ENCODE measurements at places on chromosomes 7 and 10.
A peak's percentile ranks its signal among the peaks of the same experiment; 100 is the strongest.

- DNase-seq, result no peak
These were observed 206.3 kb downstream of the THSD7A start for GRCh38 chr7:11625669-11626068.

DNA sequence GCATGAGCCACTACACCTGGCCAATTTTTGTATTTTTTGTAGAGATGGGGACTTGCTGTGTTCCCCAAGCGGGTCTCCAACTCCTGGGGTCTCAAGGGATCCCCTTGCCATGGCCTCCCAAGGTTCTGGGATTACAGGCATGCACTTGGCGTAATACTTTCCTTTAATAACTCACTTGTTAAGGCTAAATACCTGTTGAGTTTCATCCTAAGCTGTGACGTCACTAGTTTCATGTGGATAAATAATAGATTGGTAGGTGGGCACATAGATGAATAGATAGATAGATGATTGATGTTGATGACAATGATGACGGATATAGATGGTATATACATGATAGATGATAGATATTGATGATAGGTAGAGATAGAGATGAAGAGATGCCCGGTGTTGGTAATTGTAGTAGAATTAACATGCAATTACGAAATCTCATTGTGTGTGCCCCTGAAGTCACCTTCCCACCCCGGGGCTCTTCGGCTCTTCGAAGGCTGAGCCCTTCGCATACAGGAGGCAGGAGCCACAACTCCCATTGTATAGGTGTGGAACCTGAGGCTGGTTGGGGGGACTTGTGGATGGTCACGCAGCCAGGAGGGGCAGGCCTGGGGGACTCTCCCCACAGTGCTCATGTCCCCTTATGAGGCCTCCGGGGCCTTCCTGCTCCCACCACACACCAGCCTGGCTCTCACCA lies 2.6 kb downstream of the GRIFIN start:
- no peak for DNase-seq

DNA sequence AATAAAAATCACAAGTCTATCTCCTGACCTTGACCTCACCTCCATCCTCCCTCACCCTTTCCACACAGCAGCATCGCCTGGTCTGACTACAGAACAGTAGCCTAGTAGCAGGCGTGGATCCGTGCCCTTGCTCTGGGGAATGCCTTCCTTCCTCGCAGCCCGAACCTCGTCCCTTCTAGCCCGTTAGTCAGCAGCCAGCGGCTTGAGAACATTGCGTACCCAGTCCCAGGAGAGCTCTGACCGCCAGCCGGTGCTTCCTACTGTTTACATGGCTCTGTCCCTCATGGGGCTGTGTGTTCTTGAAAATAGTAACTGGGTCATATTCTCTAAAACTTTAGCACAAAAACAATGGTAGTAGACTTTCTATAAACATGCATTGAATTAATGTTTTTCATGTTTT lies 682.7 kb upstream of the IGFBP3 start:
- DNase-seq, result no peak

- DNase-seq, result no peak
These were observed 30.8 kb downstream of the LRRC17 start for GRCh38 chr7:102943423-102944169.

DNA sequence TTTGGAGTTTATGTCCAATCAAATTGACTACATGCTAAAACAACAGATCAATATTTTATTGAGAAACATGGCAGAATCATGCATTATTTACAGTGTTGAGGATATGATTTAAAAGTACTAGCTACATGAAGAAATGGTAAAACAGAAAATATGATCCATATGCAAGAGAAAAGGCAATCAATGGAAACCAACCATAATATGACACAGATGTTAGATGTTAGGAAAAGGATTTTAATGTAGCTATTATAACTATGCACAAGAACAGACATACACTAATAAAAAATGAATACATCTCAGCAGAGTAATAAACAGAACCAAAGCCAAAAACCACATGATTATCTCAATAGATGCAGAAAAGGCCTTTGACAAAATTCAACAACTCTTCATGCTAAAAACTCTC lies 166.2 kb upstream of the CACNA2D1 start:
- no peak for DNase-seq

DNA sequence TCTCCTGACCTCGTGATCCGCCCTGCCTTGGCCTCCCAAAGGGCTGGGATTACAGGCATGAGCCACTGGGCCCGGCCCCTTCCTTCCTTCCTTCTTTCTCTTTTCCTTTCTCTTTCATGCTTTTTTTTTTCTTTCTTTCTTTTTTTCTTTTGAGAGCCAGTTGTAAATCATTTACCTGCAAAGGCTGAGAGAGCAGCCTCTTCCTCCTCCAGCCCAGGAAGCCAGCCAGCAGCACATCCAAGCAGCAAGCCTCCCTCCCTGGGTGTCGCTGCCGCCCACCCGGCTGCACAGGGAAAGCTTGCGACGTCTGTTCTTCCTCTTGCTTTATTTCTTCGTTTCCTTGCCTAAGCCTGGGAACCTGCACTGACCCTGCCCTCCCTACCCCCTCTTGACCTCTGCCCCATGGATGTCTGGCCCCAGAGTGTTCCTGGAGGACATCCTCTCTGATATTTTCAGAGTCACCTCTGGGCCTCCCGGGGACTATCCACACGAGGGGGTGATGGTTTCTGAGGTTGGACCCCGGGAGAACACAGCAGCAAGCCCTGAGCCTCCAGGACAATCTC lies 62.8 kb upstream of the MYL10 start:
- DNase-seq, result no peak

GRCh38 chr10:15853800-15854199 lies 6.5 kb downstream of the MINDY3 start:
- no peak for DNase-seq

- DNase-seq, result no peak
These were observed 30.0 kb downstream of the SMC3 start for GRCh38 chr10:110597476-110597875.

GRCh38 chr10:130025326-130025725 lies 61.3 kb upstream of the EBF3 start:
- no peak for DNase-seq

DNA sequence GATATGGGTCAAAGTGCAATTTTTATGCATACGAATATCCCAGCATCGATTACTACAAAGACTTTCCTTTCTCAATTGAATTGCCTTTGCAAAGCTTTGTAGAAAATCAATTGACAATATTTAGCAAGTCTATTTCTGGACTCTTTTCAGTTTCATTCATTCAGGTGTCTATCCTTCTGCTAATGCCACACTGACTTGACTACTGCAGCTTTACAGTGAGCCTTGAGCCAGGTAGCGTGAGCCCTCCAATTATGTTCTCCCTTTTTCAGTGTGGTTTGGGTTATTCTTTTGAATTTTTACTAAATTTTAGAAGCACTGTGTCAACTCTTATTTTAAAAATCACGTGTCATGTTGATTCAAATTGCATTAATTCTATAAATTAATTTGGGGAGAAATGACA lies 19.5 kb upstream of the AKR1E2 start:
- no peak for DNase-seq

DNA sequence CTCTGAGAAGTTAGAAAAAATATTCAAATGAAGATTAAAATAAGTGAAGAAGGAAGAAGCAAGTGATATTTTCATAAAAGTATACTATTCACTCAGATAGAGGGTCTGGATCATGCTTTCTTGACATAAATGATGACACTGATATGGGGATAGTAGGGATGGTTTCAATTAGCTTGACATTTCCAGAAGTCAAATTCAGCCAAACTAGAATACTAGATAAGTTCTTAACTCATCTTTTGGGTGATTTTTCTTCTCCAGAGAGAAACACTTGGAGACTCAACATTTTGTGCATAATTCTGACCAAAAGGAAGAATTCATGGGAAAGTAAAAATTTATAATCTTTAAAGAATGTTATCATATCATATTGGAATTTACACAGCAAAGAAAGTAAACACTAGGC lies 152.0 kb upstream of the LRGUK start:
- DNase-seq, result no peak

- no peak for DNase-seq
These were observed 354.5 kb downstream of the WDR11 start for GRCh38 chr10:121205625-121206024.

DNA sequence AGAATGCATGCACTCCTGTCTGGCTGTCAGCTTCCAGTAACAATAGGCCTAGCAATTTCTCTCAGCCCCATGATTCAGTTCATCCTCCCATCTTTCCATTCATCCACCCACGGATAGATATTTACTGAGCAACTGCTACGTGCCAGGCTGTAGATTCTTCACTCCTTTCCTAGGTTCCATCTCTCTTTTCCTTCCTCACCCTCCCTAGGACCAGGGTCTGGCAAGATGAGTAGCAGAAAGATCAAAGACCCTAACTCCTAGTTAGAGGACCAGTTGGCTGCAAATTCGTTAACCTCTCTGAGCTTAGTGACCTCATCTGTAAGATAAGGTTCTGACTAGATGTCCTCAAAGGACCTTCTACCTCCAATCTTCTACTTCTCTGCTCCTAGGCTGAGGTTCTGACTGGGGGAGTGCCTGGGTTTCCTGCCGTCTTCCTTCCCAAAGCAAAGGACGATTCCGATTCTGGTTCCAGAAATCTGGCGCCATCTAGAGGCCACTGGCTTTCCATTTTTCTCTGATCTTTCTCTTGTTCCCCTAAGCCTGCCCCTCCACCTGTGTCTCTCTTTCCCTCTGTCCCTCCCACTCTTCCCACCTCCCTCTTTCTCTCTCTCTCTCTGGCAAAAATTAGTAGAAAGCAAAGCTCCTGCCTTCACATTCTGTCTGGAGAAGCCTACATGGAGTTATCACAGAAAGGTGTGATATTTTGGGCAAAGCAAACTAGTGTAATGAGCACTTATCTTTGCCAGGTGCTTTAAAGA lies 26.2 kb downstream of the TBATA start:
- DNase-seq, result peak; percentile 64
